CD4-positive, CD25-positive, alpha-beta regulatory T cell (primary cell): ENCODE measurements at places on chromosomes 7 and 10. TPM values are rescaled to one million over a fixed set of nuclear protein-coding genes. Genes with fewer than 3 reads are reported as not detected.

GRCh38 chr10:43336641-43337318 is 34.7 kb upstream of the FXYD4 start:
- H3K4me3 ChIP-seq, result no peak overlapping the region
- no peak for DNase-seq
- no peaks in the 10 kb centered on the region for H3K27me3 ChIP-seq
- no peaks in the 10 kb centered on the region for H3K36me3 ChIP-seq
- H3K27ac ChIP-seq, result no peak overlapping the region

DNA sequence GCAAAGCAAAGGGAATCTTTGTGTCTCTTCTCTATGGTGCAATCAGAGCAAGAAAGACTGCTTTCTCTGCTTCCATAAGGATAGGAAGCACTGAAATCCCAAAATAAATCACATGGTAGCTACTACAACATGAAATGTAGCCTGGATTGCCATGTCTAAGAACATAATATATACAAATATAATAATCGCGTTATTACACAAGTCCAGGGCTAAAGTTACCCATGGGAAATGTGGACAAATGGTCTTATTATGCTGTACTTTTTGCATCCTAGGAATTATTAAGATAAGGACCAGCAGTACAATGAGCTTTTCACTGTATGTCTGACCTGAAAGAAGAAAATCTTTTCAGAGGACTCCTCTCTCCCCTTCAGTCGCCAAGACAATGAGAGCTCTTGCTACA is 23.5 kb upstream of the PPP3CB start:
- H3K36me3 ChIP-seq, result no peaks in the 10 kb centered on the region
- no peak for DNase-seq
- no peak overlapping the region for H3K4me3 ChIP-seq

DNA sequence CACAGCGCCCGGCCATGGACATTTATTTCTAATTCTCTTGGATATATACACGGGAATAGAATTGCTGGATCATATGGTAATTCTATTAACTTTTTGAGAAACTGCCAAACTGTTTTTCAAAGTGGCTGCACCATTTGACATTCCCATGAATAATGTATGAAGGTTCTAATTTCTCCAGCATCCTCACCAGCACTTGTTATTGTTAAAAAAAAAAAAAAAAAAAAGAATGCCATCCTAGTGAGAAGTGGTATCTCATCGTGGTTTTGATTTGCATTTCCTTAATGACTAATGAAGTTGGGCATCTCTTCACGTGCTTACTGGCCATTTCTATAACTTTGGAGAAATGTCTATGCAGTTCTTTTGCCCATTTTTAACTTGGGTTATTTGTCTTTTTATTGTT is 13.5 kb downstream of the CNNM2 start:
- no peak overlapping the region for H3K4me3 ChIP-seq
- no peak for DNase-seq
- peaks cover 4% of the 10 kb centered on the region for H3K4me1 ChIP-seq
- no peaks in the 10 kb centered on the region for H3K36me3 ChIP-seq

DNA sequence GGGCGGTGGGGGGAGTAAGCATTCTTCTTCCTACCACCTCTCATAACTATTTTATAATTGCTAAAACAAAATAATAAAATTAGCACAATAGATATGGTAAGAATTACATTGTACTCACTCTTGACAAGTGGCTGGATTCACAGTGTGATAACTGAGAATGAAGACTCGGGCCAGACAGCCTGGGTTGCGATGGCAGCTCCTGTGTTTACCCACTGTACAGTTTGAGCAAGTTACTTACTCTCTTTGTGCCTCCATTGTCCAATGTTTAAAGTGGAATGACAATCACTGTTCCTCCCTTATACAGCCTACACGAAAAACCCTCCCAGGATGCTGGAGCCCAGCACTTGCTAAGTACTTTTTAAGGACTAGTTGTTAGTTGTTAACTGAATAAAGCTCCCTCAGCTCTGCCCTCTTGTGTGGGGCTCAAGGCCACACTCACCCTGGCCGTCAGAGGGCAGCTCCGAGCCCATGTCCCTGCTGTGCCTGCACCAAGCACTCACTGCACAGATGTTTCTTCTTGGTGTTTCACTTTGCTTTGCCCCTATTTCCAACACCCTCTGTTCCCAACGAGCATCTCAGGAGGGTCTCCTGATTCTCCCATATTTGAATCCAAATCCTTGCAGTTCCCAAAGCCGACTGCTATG is 56.4 kb upstream of the NPS start:
- DNase-seq, result no peak
- H3K4me1 ChIP-seq, result no peaks in the 10 kb centered on the region
- H3K4me3 ChIP-seq, result no peak overlapping the region
- no peak overlapping the region for H3K27ac ChIP-seq
- no peaks in the 10 kb centered on the region for H3K36me3 ChIP-seq

DNA sequence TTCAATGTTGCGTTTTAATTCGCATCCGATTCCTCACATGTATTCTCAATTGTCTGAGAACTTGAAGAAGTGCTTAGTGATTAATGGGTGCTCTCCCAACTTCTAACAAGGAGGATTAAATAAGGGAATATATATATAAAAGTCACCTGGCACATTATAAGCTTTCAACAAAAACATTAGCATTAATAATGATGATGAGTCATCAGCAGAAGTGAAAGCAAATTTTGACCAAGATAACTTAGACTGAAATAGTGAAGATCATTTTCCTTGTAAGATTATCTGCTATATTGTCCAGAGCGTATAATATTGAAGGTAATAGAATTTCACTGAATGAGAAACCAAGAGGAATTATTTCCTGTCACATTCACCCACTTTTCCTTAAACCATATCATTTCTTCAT is 8.5 kb downstream of the ASAH2 start:
- DNase-seq, result no peak
- H3K4me3 ChIP-seq, result no peak overlapping the region
- H3K27ac ChIP-seq, result no peak overlapping the region

DNA sequence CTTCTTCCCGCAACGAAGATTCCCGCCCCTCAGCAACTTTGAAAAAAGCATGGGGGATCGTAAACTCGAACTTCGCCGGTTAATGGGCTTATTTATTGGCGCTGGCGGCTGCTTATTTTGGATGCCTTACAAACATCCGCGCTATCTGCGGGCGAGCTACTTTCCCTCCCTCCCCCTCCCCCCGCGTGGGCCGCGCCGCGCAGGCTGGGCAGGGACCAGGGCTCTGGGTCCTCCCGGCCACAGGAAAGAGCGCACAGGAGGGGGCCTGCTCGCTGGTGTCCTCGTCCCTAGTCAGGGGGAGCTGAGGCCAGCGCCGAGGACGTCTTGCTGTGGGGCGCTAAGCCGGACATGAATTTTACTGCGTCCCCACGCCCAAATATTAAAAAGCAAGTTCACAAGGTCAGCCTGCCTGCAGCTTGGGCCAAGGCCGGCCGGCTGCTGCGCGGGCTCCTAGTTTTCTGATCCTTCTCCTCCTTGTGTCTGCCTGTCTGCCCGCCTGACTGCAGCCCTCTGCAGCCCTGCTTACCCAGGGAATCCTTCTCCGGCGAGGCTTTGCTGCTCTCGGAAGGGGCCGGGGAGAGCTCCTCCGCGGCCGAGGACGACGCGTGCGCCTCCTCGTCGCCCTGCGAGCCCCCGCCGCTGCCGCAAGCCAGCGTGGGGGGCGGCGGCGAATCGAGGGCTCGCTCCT is 1.2 kb downstream of the HOXA10 start:
- H3K36me3 ChIP-seq, result no peaks in the 10 kb centered on the region
- H3K4me1 ChIP-seq, result peaks cover 44% of the 10 kb centered on the region
- H3K27me3 ChIP-seq, result peaks cover 44% of the 10 kb centered on the region
- no peak overlapping the region for H3K27ac ChIP-seq
- DNase-seq, result peak; percentile 17
- no peak overlapping the region for H3K4me3 ChIP-seq

DNA sequence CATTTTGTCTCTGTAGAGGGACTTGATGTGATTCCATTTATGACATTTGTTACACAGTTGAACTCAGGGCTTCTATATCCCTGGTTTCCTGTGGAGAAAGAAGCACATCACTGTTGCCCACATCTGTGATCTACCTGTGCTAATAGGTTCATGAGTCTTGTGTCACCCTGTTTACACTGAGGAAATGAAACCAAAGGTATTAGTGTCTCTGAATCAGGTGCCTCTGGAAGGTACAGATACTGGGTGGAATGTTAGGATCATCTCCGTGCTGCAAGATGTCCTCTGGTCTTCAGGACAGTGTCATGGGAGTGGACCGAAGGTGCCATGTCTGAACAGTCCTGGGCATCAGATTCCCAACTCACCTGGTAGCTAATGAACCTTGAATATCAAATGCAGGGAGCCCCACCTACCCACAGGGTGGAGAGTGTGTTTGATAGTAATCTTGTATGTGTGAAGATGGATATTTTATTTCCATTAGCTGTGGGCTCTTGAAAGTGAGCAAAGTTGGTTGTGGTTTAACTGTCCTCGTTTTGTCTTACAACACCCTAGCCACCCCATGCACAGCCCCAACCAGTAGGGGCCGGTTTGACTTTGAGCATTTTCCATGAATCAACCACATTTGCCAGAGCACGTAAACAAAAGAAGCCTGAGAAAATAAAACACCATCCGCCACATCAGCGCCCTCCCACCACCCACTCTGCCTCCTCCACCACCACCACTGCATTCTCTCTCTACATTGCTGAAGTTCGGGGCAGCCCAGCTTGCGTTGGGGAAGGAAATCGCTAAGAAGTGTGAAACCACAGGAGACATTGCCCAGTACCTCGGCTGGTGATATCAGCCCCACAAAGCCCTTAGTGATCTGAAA is 40.7 kb downstream of the TARP start:
- H3K4me3 ChIP-seq, result peak overlapping the region; percentile 51
- H3K4me1 ChIP-seq, result peaks cover 20% of the 10 kb centered on the region
- peaks cover 12% of the 10 kb centered on the region for H3K36me3 ChIP-seq
- peak; percentile 42 for DNase-seq

DNA sequence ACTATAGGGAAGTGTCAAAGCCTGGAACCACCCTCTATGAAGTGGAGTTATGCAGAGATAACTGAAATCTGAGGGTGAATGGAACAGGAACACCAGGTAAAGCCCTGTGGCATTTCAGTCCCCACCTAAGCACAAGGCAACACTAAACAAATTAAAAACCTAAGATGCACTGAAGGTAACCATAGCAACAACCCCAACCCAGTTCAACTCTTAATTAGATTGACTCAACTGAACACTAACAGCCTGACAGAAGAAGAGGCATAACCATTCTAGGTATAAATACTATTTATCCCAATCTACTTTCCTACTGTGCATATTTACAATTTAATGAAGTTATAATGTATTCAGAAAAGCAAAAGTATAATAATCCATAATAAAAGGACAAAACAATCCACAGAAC is 9.2 kb upstream of the GIMAP5 start:
- H3K36me3 ChIP-seq, result peaks cover 18% of the 10 kb centered on the region
- DNase-seq, result no peak
- H3K4me1 ChIP-seq, result peaks cover 21% of the 10 kb centered on the region
- H3K4me3 ChIP-seq, result no peak overlapping the region
- H3K27ac ChIP-seq, result no peak overlapping the region

- no peaks in the 10 kb centered on the region for H3K27me3 ChIP-seq
- H3K4me1 ChIP-seq, result no peaks in the 10 kb centered on the region
- H3K27ac ChIP-seq, result no peak overlapping the region
- no peak for DNase-seq
These were observed 36.5 kb downstream of the GLUD1 start for GRCh38 chr10:87058171-87058570.

DNA sequence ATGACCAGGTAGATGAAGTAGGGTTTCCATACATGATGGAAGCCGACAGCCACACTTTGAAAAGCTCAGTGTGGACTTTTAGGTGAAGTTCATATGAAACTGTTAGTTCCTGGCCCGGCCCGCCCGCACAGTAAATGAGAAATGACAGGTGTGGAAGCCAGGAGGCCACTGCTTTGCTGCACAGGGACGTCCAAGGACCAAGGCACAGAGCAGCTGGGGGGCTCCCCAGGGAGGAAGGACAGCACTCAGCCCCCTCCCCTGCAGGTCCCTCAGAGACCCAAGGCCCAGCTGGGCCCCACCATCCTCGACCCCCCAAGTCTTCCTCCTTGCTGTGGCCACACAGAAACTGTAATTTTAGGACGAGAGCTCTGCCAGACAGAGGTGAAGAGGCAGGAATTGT is 219.2 kb downstream of the PTPRN2 start:
- no peak overlapping the region for H3K4me3 ChIP-seq
- no peaks in the 10 kb centered on the region for H3K4me1 ChIP-seq
- H3K27me3 ChIP-seq, result no peaks in the 10 kb centered on the region
- no peak for DNase-seq

DNA sequence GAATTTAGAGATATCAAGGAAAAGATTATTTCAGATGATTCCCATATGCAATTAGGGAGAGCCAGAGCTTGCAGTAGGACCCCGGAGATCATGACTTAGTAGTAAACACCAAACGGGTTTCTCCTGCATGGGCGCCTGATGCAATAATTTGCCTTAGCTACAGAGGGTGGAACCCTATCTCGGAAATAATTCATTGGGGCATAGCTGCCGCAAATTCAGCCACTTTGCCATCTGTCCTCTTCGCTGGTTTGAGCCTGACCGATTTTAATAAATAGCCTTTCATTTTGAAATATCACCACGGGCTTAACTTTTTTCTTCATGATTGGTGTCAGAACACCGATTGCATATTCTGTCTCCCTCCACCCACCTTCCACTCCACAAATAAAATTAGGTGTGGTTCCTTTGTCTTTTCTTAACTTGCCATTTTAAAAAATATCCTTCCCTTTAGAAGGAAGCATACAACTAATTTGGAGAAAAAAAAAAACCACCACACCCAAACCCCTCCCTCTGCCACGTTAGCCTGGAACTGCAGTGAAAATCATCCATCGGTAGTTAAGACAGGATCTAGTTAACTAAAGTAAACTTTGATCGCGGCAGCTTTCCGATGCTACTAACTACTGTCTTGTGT is 1.4 kb downstream of the GARS1 start:
- H3K36me3 ChIP-seq, result peaks cover 25% of the 10 kb centered on the region
- H3K27ac ChIP-seq, result peak overlapping the region; percentile 95
- H3K4me1 ChIP-seq, result peaks cover 32% of the 10 kb centered on the region
- H3K4me3 ChIP-seq, result peak overlapping the region; percentile 92

DNA sequence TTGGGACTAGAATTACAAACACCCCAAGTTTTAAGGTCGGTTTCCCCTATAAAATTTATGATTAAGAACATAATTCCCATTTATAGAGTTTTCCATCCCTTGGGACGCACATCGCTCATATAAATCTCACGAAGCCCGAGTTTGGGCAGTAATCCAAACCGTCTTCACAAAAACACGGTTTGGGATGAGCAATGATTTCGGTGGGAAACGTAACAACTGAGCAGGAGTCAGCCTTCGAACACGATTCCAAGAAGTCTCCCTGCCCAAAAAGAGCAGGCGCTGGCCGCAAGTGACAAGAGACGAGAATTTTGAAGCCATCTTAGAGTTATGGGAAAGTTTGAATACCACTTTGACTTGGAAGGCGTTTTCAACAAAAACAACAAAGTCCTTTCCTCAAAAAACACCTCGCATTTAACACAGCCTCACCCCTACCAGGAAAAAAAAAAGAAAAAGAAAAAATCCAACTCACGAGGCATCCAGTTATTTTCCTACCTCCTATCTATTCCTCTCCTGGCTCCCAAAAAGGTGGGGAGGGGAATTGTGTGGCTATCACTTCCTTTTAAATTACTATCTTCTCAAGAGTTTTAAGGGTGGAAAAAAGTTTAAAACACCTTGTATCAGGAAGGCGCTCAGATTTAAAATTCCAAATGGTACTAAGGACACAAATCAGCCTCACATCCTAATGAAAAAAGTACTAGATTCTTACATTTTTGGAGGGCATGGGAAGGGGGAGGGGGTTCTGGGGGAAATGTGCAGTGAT is 1.6 kb downstream of the SEPHS1 start:
- H3K4me3 ChIP-seq, result peak overlapping the region; percentile 77
- peaks cover 55% of the 10 kb centered on the region for H3K4me1 ChIP-seq
- no peaks in the 10 kb centered on the region for H3K27me3 ChIP-seq
- H3K27ac ChIP-seq, result peak overlapping the region; percentile 72
- no peak for DNase-seq

The STK31 gene
- 0.11 TPM for polyA plus RNA-seq

The CYP2C19 gene
- polyA plus RNA-seq, result not detected

The SAP25 gene
- polyA plus RNA-seq, result 0.47 TPM
